Fibroblast of lung (primary cell): ENCODE measurements at places on chromosomes 4 and X. TPM values are rescaled to one million over a fixed set of nuclear protein-coding genes. Genes with fewer than 3 reads are reported as not detected.

DNA sequence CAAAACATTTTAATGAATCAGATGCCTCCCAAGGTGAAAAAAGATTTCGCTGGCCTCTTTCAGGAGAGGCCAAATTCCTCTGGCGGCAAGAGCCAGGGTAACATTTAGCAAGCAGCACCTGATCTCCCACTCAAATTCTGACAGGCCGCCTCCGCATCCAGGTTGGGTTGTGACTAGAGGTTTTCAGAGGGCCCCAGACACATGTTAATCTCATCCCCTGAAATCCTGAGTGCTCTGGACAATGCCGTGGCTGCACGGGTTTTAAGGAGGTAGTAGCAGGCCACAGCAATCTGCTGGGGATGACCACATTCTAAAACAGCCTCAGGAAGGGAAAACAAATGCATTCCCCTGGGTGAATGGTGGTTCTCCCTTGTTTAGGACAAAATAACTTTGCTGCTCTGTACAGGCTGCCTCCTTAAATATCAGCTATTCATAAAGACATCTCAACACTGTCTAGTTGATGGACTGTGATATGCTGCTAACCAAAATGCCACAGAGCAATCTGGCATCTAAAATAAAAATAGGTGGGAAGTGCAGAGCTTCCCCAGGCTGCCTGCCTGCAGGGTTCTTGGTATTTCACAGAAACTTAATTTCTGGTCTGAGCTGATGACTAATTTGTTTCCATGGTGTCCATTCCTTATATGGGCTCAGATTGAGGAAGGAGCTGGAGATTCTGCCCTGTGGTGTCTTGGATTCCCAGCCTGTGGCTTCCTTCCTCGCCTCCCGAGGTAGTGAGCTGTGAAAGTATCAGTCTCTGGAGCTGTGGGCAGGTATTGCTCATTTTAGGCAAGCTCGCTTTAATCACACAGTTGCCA lies 202.0 kb downstream of the DCLK2 start:
- DNase-seq, result peak; percentile 97

GRCh38 chr4:103104886-103105285 lies 5.3 kb upstream of the BDH2 start:
- no peak for DNase-seq

DNA sequence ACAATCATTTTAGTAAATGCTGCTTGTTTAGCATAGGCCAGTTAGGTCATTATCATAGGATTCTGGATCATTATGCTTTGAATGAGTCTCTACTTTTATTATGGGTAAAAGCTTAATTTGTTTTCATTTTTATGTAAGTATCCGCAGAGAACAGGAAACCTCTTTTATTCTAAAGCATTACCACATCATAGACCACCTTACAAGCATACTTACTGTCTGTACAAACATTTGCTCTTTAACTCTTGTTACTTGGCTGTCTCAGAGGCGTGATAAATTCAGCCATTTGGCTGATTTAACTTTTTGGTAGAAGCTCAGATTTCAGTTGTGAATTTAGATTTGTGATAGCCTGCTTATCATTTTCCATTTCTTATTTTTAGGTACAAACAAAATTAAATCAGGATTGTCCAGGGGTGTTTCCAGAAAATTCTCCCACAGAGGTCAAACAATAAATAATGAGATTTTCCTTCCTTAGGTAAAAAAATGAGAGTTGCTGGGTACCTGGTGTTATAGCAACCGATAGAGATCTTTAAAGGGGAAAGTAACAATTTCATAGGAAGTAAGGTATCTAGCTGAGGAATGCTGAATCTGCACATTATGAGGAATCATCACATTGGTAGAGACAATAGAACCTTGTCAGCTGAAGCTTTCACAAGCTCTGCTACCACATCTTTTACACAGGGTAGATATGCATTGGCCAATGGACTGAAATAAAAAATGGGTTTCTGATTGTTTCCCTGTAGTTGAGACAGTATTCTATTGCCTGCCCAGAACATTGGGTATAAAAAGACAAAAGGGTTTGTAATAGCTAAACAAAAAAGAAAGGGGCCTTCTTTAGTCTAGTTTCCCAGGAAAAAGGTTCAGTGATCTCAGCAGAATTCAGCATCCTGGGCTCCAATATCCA lies 62.5 kb downstream of the NDNF start:
- DNase-seq, result no peak

DNA sequence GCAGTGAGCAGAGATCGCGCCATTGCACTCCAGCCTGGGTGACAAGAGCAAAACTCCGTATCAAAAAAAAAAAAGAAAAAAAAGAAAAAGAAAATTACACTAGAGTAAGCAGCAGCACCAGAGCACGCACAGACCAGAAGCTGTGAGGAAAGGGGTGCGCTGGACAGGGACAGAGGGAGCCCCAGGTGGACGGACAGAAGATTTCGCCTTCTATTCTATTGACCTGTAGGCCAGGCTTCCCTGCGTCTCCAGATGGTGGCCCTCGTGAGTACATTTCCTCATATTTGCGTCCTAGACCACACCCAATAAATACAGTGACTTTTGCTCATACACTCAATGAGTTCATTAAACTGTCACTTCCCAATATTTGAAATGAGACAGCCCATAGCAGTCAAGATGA lies 19.1 kb downstream of the MTNR1A start:
- DNase-seq, result no peak

GRCh38 chrX:9108054-9108453 lies 74.1 kb upstream of the FAM9B start:
- peak; percentile 18 for DNase-seq

DNA sequence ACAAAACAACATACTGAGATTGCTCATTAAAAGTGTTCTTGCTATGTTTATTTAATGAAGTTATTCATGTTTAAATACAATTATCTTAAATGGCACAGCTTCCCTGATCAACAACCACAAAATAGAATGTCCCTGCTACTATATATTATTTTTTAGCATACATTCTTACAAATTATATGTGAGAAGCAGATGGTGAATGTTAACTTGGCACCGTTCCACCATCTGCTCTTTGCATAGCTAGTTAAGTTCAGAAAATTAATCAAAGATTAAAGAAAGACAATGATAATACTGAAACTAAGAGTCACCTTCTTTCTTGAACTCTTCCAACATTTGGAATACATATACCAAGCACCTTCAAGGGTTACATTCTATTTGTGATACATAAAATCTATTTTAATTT lies 94.2 kb downstream of the PPP3CA start:
- DNase-seq, result peak; percentile 45

DNA sequence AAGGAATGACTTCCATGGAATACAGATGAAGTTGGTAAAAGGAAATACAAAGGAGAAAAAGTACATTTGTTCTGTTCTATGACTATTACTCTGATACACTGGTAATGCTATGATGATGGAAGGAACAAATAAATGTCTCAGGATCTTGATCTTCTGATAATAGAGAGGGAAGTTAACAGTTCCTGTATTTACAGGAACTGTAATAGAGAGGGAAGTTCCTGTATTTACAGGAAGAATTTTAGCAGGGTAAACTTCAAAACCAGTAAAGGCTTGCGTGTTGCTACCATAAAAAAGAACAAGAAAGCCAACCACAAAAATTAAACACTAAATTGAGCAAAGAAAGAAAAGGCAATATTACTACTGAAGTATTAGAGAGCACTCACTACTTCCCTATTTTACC lies 91.7 kb upstream of the HPGD start:
- DNase-seq, result no peak

DNA sequence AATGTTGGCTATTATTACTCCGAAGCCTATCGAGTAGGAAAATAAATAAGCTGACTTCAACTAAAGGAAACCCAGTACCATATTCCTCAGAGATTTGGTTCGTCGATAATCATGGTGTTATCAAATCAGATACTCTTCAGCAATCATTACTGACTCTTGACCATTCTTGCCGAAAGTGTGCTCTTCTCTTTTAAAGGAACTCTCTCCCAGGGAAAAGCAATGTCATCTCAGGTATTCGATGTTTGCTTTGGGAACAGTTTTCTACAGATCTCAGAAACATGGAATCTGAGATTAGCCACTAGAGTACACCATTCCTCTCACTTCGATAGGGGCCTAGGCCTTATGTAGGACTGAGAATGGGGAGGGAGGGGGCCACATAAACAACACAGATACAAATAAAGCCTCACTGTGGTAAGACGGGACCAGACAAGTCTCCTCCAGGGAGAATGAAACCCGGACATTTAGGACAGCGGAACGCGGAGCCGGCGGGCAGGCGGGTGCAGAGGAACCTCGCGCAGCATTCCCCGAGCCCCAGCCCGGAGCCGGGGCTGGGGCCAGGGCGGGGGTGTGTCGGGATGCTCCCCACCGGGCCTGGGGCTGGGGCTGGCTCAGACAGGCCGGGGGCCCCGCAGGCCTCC lies 581 bp downstream of the DNAJB14 start:
- peak; percentile 36 for DNase-seq

GRCh38 chrX:153645921-153646488 lies 998 bp upstream of the DUSP9 start:
- DNase-seq, result no peak

GRCh38 chrX:11266573-11267003 lies 26.6 kb upstream of the AMELX start:
- DNase-seq, result no peak

GRCh38 chr4:19382993-19383756 lies 868.5 kb upstream of the SLIT2 start:
- peak; percentile 49 for DNase-seq

- DNase-seq, result no peak
These were observed 131.2 kb upstream of the PCDH18 start for GRCh38 chr4:137663251-137664045.

DNA sequence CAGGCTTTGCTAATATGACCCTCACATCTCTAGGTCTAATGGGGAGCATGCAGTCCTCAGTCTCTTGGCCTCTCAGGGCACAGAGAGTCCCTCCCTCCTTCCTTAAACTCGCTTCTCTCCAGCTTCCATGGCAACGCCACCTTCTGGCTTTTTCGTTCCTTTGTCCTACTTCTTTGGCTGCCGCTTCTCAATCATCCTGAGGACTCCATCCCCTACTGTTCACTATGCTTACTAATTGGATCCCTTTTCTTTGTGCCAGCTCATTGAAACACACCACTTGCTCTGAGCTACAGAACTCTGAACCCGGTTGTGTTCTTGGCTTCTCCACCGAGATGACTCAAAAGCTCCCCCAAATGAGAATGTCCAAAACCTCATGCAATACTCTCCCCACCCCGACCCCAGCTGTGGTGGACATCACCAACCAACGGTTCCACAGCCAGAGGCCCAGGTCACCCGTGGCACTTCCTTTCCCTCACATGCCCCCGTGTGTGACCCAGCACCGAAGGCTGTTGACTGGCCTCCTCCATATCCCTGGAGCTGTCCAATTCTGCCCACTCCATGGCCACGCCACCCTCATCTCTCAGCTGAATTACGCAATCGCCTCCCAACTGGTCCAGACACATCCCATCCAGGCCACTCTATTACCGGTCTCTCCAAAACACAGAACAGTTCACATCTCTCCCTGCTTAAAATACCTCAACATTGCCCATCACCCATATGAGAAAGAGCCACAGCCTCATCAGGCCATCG lies 34.7 kb downstream of the CRMP1 start:
- no peak for DNase-seq

- DNase-seq, result no peak
These were observed 116.4 kb downstream of the RAB28 start for GRCh38 chr4:13367691-13368090.

DNA sequence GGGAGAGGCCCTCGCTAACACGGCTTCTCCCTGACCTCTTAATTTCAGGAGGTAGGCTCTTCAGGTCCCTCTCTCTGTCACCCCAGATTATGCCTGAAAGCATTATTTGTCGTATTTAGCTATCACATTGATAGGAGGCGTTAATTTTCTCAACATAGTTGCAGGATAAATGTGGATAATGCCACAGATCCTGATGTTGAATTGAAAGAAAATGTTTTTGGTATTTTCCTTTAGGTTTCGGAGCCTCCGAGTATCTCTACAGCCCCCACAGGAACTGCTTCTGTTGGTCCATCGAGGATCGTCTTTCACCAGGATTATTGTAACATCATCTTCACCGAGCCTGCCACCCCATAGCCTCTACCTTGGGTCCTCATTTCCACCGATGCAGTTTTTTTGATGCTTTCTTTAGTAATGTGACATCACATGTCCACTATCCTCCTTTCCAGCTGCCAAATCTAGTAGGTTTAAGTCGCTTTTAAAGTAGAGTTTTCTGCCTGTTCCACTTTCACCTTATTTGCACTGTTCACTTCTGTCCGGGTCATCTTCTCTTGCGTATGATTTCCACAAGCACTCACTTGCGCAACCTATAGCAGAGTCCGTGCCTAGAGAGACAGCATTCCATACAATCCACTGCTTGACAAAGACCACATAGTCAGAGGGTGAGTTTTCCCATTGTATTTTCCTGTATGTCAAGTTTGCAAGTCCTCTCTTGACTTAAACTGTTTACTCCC lies 665 bp downstream of the TIGD2 start:
- peak; percentile 97 for DNase-seq

- DNase-seq, result peak; percentile 39
These were observed 46.4 kb downstream of the PAGE2 start for GRCh38 chrX:55135171-55135570.

DNA sequence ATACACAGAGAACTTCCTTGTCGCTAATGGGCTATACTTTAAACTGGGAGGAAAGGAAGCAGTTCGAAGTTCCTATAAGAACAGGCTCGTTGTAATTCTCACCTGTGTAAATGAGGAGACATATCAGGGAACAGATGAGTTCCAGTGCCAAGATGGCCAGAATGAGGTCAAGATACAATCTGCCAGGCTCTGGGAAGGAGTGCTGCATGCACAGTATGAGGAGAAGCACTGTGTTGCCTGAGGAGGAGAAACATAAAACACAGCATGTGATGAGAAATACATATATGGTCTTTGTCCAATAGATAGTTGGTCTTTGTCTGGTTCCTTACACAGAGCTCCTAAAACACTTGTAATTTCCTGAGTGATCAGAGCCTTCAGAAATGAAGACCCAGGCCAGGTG lies 24.3 kb downstream of the TMEM192 start:
- no peak for DNase-seq

DNA sequence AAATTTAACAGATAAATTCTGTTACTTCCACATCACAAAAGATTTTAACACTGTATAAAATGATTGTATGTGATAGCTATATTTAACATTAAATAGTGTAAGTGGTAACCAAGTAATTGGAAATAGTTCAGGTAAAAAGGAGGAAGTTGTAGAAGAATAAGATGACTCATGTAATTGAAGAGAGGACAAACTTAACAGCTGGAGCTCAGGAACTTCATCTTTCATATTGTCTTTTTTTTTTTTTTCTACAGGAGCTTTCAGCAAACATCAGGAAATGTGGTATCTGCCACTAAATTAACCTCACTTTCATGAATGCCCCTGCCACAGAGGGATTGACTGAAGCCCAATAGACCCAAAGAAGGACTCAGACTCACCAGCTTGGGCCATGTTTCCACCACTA lies 188.4 kb upstream of the VEGFC start:
- DNase-seq, result no peak

- no peak for DNase-seq
These were observed 165.1 kb upstream of the RAI2 start for GRCh38 chrX:18026166-18026565.

GRCh38 chr4:13088726-13089658 lies 395.1 kb downstream of the RAB28 start:
- peak; percentile 47 for DNase-seq

MGAT4D gene
- total RNA-seq, result not detected in 2 replicates

GATB gene
- 16.9 and 20.8 TPM in 2 replicates for total RNA-seq

CASP3 gene
- 26.4 and 28.2 TPM in 2 replicates for total RNA-seq

DMD gene
- 4.1 and 5.1 TPM in 2 replicates for total RNA-seq

DMRTC1B gene
- not detected in 2 replicates for total RNA-seq
